ENCODE measurements at places on chromosomes 5 and 9.

DNA sequence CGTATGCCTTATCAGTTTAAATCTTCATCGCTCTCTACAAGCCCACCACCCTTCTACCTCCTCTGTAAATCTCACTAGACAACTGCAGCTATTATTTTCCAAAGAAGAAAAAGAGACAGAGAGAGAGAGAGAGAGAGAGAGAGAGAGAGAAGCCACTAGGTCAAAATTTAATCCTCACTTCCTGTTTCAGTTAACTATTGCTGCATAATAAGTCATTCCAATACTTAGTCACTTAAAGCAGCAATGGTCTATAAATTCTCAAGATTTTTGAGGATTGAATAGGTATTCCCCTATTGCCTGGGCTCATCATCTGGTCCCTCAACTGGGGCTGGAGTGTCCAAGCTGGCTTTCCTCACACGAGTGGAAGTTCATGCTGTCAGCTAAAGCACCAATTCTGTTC is 68.8 kb downstream of the ITGA1 start:
- no peak for DNase-seq

DNA sequence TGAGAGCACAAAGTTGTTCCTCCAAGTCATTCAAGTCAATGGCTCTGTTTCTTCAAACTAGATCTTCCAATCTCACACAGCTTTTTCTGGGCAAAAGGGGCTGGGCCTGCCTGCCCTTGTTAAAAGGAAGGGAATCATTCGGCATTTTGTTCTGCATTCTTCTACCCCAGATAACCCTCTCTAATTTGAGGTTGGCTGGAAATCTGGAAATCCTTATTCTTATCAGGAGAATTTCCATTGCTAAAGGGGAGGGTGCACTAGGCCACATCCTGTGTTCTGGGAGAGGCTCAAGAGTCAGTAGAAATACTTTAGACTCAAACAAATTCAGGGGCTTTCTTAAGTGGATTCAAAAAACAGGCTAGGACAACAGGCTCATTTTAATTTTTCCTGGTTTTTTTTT is 384.7 kb upstream of the ZNF462 start:
- no peak for DNase-seq

- no peak for DNase-seq
Observed at GRCh38 chr9:113920872-113921271, 44.8 kb downstream of the ZNF618 start.

DNA sequence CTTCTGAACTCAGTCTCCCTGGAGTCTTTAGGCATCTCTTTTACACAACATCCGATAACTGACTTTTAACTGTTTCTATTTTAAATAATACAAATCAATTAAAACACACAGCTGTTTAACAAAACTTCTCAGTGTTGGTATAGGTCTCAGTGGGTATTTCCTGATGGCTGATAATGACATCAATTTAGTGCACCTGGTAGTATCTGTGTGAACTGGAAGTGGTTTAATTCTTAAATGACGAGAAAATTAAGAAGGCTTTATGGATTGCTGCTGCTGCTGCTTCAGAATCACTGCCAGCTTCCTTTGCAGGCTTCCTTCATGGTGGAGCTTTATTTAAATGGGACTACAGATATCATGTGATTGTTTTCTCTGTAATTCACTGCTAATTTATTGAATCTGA is 92.3 kb downstream of the RPS23 start:
- no peak for DNase-seq

DNA sequence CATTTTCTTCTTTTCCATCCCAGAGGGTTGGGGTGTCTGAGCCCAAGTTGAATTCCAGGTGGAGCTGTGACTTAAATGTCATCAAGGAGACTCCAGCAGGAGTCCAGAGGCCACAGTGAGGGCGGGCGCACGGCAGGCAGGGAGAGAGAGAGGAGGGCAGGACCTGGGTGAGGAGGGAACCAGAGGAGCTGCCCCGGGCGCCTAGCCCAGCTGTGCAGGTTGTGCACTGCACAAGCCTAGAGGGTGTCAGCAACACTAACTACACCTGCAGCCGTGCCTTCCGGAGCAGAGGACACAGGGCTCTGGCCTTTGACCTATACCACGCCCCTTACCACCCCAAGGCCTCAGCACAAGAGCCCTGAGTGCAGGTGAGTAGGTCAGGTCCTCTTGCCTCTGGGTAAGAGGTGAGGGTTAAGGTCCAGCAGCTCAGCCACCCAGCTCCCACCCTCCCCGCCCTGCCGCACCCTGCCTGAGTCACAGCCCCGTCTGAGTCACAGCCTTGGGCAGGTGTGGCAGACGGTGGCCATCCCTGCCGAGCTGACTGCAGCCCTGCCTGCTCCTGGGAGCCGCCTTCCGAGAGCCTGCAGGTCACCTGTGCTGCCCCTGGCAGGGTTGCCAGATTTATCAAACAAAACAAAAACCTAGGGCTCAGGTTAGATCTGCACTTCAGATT is 6.4 kb upstream of the AGPAT2 start:
- DNase-seq = no peak

GRCh38 chr9:79116041-79116440 is 455.7 kb upstream of the TLE4 start:
- peak; percentile 51 for DNase-seq

GRCh38 chr9:133235549-133236222 is 26.6 kb upstream of the OBP2B start:
- DNase-seq = no peak

DNA sequence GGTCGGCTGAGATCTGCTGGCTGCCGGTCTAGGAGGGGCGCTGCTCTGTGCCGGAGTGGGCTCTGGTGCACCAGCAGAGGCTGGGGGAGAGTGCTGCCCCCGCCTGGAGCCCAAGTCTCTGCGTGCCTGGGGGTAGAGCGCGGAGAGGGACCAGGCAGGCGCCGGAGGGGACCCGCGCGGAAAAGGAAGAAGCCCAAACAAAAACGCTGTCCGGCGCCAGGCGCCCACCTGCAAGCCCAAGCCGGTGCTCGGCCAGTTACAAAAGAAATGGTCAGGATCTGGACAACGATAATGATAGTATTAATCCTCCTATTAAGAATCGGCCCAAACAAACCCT is 571 bp upstream of the S1PR3 start:
- DNase-seq = no peak

- DNase-seq = no peak
Observed at GRCh38 chr9:25702536-25702935, 24.3 kb upstream of the TUSC1 start.

- no peak for DNase-seq
Observed at GRCh38 chr5:103224118-103224893, 34.3 kb upstream of the MACIR start.

GRCh38 chr5:176646049-176646706 is 1.1 kb upstream of the TSPAN17 start:
- DNase-seq = no peak

GRCh38 chr9:110842169-110842568 is 173.6 kb downstream of the MUSK start:
- no peak for DNase-seq

GRCh38 chr5:66830636-66831035 is 234.4 kb downstream of the MAST4 start:
- DNase-seq = no peak

- DNase-seq = no peak
Observed at GRCh38 chr9:123355761-123356431, at the start of gene CRB2. CRB2 (plus strand) TSS chr9:123356197; CDS start chr9:123356261, 64 bp downstream.

DNA sequence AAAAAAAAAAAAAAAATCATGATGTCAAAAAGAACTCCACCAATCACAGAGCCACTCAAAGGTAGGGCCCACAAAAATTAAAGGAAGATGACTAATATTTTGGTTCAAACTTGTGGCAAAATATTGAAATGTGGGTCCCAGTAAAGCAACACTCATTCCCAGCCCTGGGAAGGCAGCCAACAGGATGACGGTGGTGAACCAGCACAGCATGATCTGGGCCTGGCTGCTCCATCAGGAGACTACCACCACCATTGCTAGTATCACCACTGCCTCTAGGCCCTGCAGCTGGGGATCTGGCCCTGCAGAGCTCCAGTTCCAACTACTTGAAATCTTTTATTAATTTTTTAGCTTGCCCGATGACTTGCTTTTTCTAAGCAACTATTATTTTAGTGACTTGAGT is 206.8 kb upstream of the ITGA1 start:
- DNase-seq = no peak

All from NCI-H1417 treated with DMSO at 0.1 percent for 48 hours (cell line).